Activated T-helper 1 cell treated with anti-CD3 and anti-CD28 coated beads, Interleukin-2, amount 50 U/mL, for 16 hours (primary cell): ENCODE measurements at places on chromosomes 13 and 19.

DNA sequence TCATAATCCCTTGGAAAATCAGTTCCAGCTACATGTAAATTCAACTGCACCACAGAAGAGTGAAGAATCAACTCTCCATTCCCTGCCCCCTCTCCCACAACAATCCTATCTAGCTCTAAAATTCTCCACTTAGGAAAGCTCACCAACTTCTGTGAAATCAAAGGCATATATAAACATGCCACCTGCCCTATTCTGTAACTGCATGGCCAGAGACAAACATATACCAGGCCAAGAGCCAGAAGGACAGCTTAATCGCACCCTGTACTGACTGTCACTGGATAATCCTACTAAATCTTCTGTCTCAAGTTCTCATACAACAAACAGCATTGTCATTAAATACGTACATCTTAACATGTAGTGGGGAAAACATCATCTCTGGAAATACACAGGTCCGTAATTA, 58.2 kb upstream of the EEF1AKMT1 start:
- DNase-seq: no peak

GRCh38 chr19:47094557-47095475, 18.8 kb downstream of the ZC3H4 start:
- DNase-seq: no peak

DNA sequence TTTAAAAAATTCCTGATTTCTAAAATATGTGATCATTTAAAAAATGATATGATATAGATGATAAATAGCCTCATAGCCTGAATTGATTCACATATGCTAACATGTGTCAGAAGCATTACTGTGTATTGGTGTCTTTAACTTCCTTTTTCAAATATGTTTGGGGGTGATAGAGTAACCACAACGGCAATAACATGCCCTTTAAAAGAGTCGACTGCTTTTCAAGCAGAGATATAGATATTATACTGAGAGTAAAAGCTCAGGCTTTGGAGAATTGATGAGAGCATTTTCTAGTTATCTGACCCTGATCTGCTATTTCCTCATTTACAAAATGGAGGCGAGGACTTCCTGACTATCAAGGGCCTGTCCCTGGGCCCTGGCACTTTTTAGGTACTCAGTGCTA, 260.5 kb downstream of the DCT start:
- no peak for DNase-seq

DNA sequence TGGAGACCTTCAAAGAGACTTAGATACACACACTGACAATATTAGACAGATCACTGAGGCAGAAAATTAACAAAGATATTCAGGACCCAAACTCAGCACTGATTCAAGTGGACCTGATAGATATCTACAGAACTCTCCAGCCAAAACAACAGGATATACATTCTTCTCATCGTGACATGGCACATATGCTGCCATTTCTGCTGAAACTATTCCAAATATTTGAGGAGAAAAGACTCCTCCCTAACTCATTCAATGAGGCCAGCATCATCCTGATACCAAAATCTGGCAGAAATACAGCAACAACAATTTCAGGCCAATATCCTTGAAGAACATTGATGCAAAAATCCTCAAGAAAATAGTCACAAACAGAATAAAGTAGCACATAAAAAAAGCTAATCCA, 53.3 kb downstream of the TRPC4 start:
- no peak for DNase-seq

GRCh38 chr19:11685676-11686650, 52.8 kb downstream of the ZNF823 start:
- DNase-seq: no peak

DNA sequence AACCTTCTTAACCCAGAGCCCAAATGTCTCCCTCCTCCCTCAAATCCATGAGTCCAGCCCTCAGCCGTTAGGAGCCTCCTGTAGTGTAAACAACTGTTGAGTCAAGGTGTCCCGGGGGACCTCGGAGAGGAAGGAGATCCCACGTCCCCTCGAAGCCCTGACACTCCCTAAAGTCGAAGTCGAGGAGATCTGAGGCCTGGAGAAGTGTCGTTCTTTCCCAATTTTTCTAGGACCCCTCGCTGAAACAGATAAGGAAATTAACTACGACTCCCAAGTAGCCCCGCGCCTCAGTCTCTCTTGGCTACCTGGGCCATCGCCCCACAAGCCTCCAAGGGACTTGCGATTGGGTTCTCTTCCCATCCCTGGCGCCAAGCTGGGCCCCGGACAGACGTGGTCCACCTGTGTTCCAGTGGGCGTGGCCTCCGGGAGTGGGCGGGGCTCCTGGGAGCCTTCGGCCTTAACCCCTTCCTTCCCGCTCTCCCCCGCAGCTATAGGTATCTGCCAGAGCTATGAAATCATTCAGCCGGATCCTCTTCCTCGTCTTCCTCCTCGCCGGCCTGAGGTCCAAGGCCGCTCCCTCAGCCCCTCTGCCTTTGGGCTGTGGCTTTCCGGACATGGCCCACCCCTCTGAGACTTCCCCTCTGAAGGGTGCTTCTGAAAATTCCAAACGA, 869 bp downstream of the GFY start:
- DNase-seq: no peak

DNA sequence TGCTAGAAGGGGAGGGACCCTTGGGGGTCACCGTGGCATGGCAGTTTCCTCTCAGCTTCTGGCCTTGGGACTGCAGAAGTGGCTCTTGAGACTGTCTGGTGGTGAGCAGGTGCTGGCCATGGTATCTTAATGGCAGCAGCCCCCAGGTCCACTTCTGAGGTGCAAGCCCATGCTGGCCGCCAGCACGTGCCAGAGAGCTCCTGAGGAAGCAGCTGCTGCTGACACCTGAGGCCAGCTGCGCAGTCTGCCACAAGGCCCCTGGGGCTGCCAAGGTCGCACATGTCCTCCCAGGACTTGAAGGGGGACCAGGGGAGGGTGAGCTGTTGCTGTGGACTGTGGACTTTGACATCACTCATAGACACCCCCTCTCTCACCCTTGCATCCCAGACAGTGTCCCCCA, 48.0 kb downstream of the NFIX start:
- DNase-seq: no peak

DNA sequence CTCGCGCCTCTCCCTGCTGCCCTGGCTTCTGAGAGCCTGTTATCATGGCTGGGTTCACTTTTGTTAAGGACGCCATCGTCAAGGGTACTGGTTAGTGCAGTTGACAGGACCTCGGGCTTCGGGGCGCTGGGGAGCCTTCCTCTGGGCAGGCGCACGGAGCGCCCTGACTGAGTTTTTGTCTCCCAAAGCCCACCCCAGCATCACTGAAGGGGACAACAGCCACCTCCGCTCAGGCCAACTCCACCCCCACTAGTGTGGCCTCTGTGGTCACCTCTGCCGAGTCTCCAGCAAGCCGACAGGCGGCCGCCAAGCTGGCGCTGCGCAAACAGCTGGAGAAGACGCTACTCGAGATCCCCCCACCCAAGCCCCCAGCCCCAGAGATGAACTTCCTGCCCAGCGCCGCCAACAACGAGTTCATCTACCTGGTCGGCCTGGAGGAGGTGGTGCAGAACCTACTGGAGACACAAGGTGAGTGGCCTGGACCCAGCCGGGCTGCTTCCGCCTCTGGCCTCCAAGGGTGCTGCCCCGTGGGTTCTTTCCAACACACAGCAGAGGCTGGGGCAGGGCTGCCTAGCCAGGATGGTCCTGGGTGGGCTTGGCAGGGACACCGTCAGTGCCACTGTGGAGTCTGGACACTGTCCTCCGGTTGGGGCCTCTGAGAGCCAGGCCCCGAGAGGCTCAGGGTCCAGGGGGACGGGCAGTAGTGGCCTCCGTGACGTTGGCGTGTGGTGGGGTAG, 16.9 kb downstream of the TSSK6 start:
- DNase-seq: no peak

DNA sequence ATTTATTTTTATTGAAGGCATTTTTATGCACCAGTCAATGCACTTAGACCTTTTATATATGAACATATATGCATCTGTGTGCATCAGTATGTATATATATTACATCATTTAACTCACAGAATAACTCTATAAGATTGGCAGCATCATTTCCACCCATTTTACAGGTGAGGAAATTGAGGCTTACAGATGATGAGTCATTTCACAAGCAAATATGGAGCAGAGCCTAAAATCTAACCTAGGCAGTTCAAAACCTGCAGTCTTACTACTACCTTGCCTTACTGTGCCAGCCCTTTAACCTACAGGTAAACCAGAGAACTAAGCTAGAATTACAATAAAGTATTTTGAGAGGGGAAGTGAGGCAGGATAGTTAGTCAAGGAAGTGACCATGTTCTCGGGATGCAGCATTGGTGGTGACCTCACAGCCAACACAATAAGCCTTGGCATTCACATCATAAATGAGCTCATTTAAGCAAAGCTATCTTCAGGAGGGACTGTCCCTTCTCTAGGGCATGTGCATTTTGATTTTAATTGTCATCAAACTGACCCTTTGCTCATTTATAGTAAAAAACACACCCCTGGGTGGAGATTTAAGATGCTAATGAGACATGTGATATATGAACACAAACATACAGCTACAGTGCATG, 274.3 kb downstream of the DCLK1 start:
- no peak for DNase-seq

DNA sequence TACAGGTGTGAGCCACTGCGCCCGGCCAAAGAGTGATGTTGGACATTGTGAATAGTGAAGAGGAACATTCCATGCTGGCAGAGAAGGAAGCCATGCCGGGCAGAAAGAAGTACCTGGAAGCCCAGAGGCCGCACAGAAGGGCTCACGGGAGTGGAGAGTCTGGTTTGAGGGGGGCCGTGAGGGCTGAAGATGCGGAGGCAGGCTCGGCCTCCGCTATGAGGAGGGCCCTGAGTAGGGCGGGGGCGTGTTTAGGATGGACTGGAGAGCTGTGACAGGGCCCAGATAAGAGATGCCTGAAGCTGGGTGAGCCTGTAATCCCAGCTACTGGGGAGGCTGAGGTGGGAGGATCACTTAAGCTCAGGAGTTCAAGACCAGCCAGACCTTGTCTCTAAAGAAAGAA, 1.6 kb downstream of the JOSD2 start:
- no peak for DNase-seq

- no peak for DNase-seq
Measured at GRCh38 chr13:31418186-31418585, 218.4 kb downstream of the B3GLCT start.

DNA sequence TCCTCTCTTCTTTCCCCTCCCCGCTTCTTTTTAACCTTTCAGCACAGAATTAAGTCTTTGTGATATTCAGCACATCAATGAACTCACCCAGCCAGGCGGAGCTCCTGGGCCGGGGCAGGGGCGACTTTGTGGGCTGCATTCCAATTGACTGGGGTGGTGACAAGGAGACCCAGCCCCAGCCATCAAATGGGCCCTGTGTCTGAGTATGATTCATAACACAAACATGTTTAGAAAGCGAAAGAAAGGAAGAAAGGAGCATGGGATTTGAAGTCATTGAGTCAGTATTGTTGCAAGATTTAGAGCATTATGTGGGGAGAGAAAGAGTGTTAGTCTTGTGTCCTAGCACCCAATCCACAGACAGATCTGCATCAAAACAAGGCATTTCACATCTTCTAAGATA, 185.3 kb downstream of the LHFPL6 start:
- no peak for DNase-seq

- DNase-seq: no peak
Measured at GRCh38 chr13:93286047-93286446, 59.4 kb downstream of the GPC6 start.

DNA sequence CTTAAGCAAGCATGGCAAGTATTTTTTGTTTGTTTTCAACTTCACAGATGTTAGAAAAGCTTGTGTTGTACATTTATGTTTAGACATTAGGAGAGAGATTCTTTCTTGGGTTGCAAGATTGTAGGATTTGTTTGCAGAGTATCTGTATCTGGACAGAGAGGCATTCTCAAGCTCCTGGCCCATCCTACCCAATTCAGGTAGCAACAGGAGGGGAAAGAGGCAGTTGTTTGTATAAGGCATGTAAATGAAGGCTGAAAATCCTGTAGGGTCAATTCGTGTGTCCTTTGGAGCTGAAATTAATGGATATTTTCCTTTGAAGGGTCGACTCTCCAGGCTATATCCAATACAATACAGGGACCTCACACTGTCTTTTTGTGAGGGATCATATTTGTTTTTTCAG, 147.3 kb downstream of the KCNRG start:
- DNase-seq: no peak

DNA sequence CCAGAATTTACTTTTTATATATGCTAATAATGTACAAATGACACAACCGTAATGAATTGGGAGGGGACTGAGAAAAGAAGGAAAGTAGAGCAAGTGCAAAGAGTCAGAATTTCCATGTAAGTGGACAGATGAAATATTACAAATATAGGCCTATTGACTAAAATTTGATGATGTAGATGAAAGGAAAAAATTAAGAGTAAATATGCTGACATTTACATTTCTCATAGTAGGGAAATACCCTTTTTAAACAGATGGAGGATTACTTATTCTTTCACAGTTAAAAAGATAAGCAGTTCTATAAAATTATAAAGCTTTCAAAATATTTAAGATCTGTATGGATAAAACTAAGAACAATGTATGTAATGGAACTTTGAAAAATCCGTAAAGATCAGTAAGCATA, 185.4 kb downstream of the NBEA start:
- DNase-seq: no peak

DNA sequence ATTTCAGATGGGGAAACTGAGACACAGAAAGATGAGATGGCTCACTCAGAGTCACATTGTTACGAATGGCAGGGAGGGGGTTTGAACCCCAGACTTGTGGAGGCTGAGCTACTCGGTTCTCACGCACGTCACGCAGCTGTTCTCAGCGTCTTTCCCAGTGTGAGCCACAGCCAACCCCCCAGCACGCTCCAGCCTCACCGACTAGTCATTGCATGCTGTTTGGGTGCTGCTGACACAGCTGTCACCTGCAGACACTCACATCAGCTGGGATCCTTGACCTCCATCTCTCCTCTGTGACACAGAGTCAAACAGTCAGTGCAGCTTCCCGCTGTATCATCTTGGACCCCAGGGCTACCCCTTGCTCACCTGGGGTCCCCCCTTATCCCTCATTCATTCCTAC, 2.4 kb upstream of the NCAN start:
- no peak for DNase-seq

- no peak for DNase-seq
Measured at GRCh38 chr13:54029226-54029625, 1000.6 kb downstream of the OLFM4 start.

DNA sequence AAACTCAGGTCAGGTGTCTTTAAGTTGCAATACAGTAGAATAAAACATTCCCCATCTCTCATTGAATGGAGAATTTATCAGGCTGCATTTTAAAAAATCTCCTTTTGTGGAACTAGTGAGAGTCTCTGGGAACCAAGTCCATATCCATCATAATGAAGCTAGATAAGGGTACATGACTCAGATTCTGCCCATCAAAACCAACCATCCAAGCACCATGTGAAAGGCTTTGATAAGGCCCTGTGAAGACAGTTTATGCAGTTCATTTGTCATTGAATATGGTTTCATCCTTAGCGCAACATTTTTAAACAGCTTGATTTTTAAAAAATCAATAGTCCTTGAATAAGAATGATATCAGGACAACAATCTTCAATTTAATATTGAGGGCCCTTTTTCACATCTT, 56.3 kb upstream of the DIAPH3 start:
- no peak for DNase-seq

- no peak for DNase-seq
Measured at GRCh38 chr19:51507192-51507591, 5.6 kb upstream of the SIGLEC12 start.
